ENCODE measurements at places on chromosomes 13 and 19. TPM values are rescaled to one million over a fixed set of nuclear protein-coding genes. Genes with fewer than 3 reads are reported as not detected.

Gene TEX29
- 0.58 TPM for total RNA-seq

Gene OR7C1
- under 0.01 TPM for total RNA-seq

Gene PABPC3
- 0.23 TPM for total RNA-seq

Gene CRX
- total RNA-seq, result not detected

Gene C1QTNF9
- 1.1 TPM for total RNA-seq

Gene PCSK4
- total RNA-seq, result 9.4 TPM

Gene SPART
- 55.8 TPM for total RNA-seq

Gene NXNL1
- total RNA-seq, result not detected

Gene GPC5
- 3.6 TPM for total RNA-seq

Gene LYPD3
- total RNA-seq, result 0.70 TPM

Gene KIR2DL1
- not detected for total RNA-seq

Gene IZUMO2
- total RNA-seq, result not detected

Gene PNMA8B
- 7.2 TPM for total RNA-seq

All from metanephros (tissue), 2 donors.